Small intestine (tissue), 16 donors: ENCODE measurements at places on chromosomes 16 and 17. TPM values are rescaled to one million over a fixed set of nuclear protein-coding genes. Genes with fewer than 3 reads are reported as not detected.
A peak's percentile ranks its signal among the peaks of the same experiment; 100 is the strongest.

OMG gene
- polyA plus RNA-seq, result 5.9 TPM

P2RX1 gene
- polyA plus RNA-seq, result 2.2 TPM

MGRN1 gene
- 52.1 TPM for polyA plus RNA-seq

FASN gene
- polyA plus RNA-seq, result 30.0 TPM

DNA sequence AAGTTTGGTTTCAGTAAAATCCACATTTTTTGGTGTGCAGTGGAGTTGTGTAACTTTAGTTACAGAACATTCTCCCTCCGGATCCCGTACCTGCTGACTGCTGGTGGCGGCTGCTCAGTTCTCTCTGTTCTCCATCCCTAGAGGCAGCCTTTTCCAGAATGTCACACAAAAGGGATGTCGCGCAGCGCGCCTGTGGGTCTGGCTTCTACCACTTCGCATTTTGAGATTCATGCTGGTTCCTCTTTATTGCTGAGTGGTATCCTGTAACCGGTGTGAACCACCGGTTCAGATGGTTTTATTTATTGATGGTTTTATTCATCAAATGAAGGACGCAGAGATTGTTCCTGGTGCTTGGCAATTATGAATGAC is 981 bp upstream of the CEP131 start:
- no peak for DNase-seq

- no peak for DNase-seq
These were observed 8.8 kb downstream of the MMP25 start for GRCh38 chr16:3054965-3055733.

DNA sequence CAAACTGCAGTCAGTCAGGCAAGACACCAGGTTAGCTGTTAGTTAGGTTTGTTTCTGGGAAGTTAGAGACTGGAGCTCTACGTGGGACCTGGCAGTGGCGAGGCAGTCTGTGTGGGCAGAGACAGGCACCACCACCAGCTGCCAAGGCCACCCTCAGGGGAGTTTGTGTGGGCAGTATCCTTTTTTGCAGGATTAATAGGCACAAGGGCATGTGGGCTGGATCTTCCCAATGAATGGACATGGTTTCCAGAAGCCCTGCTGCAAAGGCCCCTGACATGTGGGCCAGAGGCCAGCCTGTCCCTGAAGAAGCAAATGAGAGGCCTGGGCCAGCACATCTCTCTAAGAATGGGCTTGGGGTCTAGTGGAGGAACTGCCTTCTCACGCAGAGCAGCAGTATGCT is 19.2 kb upstream of the SREBF1 start:
- no peak for DNase-seq

DNA sequence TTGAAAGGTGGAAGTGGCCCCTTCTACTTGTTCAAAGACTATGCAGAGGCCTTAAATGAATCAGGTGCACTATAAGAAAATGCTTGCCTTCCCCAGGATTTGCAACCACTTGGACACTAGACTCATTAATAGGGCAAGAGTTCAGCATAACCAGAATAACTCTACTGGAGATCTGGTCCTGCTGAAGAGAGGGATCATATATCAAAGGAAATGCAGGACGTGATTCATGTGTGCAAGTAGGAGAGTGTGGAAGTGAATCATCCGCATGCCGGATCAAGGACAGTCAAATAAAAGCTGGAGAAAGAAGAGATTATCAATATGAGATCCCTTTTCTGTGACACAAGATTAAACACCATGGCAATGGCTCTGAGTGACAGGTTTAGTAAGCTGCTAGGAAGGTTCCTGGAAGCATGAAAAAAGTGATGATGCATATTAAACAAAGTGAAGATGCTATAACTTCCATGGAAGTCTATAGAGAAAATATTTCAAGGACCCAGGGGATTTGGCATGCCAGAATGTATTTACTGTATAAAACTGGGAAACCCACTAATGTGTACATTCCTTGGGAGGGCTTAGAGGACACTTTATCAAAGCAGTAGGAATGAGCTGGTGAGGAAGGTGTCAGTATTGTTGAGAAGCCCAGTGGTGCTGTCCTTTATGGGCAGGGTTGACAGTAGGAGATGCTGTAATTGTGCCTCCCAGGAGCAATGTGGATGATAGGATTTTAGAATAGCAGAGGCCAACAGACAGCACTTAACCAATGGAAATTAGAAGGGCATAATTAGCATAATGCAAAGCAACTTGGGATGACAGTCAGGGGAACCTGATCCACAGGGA is 133.1 kb downstream of the ABCA8 start:
- DNase-seq, result peak; percentile 5

GRCh38 chr16:23642246-23642774 is 1.0 kb downstream of the DCTN5 start:
- peak; percentile 2 for DNase-seq

DNA sequence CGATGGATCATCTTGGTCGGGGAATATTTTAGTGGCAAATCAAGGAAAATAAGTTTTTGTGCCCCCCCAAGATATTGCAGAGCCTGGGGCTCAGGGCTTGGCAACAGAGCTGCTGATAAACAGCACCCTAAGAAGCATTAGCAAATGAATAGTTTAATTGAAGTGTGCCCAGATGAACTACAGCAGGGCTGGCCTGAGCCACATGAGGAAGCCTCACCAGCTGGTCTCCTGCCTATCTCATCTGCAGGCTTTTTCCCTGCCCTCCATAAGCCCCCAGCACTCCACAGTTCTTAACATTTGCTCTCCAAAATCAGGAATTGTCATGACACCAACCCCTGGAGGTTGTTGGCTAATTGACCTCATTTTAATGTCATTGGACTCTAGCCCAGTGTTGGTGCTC is 480.2 kb downstream of the HS3ST3B1 start:
- DNase-seq, result no peak

DNA sequence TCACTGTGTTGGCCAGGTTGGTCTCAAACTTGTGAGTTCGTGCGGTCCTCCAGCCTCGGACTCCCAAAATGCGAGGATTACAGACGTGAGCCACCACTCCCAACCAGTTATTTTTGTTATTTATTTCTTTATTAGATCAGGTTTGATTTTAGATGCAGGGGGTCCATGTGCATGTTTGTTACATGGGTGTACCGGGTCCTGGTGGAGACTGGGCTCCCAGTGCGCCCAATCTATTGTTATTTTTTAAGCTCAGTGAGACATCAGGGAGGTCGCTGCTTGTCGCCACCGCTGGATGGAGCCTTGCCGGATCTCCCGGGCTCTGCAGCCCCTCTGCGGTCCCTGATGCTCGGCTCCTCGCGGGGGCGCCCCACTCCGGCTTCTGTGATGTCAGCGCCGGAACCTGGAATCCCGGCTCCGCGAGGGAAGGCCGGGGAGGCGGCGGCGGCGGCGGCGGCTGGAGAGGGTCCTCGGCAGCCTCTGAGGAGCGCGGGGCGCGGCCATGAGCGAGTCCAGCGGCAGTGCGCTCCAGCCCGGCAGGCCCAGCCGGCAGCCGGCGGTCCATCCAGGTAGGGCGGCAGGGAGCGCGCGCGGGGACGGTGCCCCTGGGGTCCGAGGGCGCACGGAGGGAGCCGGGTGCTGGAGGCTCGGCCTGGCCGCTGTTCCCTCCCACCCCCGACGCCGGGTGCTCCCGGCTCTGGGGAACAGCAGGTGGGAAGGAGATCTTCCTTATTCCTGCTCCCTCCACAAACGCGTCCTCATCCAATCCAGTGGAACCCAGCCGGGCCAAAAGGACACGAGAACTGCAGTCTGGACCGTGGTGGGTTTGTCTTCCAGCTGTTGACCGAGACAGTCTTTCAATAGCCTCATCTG is at the start of gene TMC7:
TMC7 (plus strand) TSS at position 370 of the 870 bp plus-strand sequence; CDS start at position 500, 130 bp downstream.
- peak; percentile 97 for DNase-seq

DNA sequence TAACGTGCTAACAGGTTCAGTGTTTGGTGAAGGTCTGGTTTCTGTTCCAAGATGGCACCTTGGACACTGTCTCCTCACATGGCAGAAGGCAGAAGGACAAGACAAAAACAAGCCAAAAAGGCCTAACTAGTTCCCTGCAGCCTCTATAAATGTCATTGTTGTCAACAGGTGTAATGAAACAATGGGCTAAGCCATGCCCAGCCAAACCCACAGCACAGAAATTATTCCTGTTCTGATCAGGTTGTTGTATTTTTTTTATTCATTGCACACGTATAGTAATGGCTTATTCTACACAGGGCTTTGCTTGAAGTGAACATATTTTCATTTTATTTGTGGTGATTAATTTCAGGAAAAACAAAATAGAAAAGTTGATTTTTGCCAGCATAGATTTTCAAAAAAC is 16.1 kb upstream of the NUP93 start:
- DNase-seq, result no peak

DNA sequence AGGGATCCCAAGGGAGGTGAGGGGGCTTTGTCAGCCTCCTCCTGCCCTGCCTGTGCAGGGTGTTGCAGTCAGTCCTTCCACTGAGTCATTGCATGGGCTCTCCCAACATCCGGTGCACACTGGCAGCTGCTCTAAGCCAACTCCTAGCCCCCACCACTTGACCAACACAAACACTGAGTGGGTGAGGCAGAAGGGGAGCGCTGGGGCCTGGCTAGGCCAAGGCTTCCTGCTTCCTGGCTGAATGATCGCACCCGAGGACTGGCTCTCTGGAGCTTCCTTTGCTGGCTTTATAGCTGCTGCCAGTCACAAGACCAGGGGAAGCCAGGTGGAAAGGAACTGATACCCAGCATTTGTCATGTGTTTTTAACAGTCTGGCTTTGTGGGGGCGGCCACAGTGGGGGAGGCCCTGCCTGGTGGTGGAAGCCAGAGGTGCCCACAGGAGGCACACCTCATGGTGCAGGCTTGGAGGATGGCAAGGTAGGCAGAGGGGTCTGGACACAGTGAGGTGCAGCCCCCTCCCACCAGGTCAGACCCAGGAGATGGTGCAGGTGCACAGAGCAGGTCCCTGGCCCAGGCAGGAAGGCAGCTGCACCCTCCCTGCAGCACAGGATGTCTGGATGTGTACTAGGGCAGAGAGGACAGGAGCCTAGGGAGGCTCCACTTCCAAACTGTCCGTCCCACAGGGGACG is 6.8 kb downstream of the MPG start:
- no peak for DNase-seq

- DNase-seq, result no peak
These were observed 91.3 kb upstream of the SEC14L1 start for GRCh38 chr17:77049440-77049839.

- no peak for DNase-seq
These were observed 12.2 kb upstream of the ADGRG1 start for GRCh38 chr16:57616241-57616640.

DNA sequence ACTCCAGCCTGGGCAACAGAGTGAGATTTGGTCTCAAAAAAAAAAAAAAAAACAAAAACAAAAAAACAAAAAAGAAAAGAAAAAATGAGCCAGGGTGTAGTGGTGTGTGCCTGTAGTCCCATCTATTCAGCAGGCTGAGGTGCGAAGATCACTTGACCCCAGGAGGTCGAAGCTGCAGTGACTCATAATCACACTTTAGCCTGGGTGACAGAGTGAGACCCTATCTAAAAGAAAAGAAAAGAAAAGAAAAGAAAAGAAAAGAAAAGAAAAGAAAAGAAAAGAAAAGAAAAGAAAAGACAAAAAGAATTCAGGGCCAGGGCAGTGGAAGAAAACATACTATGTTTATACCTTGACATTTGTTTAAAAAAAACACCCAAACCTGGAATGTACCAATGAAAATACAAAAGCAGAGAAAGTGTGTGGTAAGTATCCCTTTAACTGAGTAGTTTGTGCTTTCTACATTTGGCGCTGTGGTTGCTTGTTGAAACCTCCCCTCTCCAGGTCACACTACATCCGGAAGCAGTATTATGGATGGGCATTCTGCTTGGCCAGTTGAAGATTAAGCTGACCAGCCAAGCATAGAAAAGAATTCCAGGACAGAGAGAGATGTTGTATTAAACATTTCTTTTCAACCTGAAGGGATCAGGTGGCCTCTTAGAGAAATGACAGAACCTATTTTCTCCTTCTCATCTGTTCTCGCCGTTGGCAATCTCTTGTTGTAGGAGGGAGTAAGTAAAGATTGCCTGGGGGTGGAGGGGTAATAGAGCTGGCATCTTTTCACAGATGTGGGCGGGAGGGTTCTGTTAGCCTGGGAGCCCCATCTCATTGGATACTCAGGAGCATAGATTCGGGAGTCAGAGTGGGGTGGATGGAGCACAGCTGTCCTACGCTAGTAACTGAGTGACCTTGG is 12.1 kb upstream of the PRKCB start:
- DNase-seq, result no peak

DNA sequence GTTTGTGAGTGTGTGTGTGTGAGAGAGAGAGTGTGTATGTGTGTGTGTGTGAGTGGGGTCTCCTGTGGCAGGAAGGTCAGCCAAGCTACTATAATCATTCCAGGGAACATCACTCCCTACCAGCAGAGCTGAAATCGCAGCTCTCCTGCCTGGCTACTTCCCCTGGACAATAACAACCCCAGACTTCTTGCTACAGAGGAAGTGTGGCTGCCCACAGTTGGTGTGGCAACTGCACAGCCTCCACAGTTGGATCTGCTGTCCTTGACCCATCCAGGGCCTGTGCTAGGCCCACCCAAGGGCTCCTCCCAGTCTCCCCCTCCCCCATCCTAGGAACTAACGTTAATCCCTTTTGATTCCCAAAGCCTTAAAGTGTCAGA is 1.5 kb downstream of the SLC13A5 start:
- no peak for DNase-seq
